Osteocyte (in vitro differentiated cells): ENCODE measurements at places on chromosomes 3 and 15.

GRCh38 chr3:9021271-9022009, 58.2 kb upstream of the RAD18 start:
- DNase-seq, result no peak

DNA sequence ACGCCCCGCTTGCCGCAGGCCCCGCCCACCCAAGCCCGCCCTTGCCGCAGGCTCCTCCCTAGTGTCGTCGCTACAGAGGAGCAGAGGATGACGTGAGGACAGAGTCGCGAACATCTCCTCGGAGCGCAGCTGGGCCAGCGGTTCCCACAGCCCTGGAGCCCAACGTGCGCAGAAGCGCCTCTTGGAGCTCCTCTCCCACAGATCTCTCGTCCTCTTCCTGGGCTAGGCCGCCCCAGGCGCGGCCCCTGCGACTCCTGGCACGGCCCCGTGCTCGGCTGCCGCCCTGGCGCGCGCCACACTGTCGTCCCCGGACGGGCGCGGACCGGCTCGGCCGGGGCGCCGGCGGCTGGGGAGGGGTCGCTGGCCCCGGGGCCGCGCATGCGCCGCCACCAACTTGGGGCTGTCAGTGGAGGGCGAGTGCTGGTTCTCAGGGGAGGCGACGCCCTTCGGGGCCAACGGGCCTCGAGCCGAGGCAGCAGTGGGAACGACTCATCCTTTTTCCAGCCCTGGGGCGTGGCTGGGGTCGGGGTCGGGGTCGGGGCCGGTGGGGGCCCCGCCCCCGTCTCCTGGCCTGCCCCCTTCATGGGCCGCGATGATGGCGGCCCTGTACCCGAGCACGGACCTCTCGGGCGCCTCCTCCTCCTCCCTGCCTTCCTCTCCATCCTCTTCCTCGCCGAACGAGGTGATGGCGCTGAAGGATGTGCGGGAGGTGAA, at the start of gene TRPC1:
TSS of gene TRPC1 (plus strand) at position 67 of the 714 bp plus-strand sequence. CDS start at position 593, 526 bp downstream.
- peak; percentile 90 for DNase-seq

GRCh38 chr3:171375666-171376595, 84.3 kb downstream of the TNIK start:
- no peak for DNase-seq

DNA sequence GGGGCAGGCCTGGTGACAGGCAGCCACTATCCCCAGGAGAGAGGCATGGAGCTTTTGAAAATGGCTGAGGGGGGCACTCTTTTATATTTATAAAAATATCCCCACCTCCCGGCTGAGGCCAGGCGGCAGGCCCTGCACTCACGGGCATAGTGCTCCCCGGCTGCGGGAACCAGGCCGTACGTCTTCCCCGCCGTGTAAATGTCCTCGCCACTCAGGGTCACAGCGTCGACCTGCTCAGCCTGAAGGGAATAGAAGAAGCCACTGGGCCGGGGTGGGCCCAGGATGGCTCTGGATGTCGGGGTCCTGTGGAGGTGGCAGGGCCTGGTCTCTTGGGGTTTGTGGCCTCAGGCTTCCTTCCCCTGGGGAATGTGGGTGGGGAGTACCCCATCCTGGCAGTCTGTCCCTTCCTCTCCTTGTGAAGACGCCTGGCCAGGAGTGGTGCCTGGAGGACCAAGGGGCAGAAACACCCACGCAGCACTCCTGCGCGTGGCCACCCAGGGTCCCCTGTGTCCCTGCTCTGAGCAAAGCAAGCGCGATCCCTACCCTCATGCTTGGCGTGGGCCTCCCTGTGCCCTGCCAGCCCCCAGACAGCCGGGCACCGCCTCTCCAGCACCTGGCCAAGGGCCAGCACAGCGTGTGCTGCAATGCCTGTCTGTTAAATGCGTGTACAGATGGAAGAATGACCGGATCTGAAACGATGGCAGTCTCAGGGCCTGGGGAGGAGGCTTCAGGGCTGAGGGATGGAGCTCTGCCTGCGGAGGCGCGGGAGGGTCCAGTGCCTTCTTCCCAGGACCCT, 18.9 kb downstream of the MELTF start:
- no peak for DNase-seq

- DNase-seq, result no peak
Measured at GRCh38 chr3:166080096-166080495, 242.9 kb upstream of the BCHE start.

DNA sequence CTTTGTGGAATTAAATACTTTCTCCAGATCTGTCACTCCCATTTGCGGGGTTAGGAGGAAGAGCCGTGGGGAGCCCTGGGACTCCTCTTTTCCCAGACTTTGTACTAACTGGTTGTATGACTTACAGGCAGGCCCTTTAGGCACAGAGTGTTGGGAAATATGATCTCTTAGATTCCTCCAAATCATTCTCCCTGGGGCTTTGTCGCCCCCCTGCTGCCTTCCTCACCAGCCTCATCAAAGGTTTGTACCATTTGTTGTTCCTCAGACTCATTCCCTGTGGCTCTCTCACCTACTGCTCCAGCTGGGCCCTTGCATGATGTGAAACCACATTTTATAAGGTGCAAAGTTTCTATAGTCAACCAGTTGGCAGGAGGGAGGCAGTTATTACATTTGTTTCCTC, 56.4 kb downstream of the CRYGS start:
- no peak for DNase-seq

DNA sequence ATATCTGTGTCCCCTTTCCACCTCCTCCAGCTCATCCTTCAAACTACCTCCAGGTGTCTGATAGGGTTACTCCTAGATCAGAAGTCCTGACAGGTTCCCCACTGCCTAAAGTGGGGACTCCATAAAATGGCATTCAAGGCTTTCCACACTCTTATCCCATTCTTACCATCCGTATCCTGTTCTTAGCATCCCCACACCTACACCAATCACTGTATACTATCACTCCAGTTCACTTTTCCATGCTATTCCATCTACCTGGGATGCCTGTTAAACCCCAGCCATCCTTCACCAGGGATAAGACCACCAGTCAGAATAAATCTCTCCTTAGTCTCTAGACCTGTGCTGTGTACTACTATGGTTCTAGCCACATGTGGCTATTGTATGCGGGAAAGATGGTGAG, 19.1 kb downstream of the SSR3 start:
- DNase-seq, result no peak

DNA sequence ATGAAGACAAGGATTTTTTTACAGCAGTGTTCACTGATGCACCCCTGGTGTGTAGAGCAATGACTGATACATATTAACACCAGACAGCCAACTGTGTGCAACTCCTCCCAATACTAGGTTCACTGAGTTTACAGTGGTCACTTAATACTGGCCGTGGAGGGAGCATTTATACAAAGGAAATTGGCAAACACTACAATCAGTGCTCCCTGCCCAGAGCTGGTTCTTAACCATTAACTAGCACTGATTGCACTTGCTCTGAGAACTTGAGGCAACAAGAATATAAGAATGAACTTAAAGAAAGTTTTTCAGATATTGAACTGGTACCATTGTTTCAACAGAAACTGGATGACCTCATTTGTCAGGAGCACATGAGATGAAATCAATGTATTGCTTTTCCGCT, 110.6 kb downstream of the MAGI1 start:
- no peak for DNase-seq

- DNase-seq, result no peak
Measured at GRCh38 chr3:70916375-70917055, 604.1 kb upstream of the MDFIC2 start.

GRCh38 chr3:104429727-104430126, 937.0 kb upstream of the ALCAM start:
- DNase-seq, result no peak

GRCh38 chr3:7205962-7206361, 345.0 kb downstream of the GRM7 start:
- no peak for DNase-seq

GRCh38 chr3:196563721-196564225, 4.6 kb downstream of the WDR53 start:
- DNase-seq, result no peak

DNA sequence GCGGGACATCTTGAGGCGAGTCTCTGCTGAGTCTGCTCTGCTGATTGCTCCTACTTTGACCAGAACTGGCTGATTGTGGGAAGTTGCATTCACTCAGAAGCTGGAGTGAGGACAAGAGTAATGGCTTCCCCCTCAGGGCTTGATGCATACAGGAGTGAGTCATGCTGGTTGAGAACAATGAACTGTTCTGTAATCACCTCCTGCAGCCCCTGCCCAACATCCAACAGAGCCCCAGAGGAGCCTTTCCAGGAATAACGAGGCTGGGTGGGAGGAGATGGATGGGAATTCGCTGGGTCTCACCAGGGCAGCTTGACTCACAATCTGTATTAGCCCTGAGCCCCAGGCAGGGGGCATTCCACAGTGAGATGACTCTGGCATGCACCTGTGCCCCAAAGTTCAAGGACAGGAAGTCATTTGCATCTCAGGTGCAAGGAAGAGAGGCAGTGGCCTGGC, 85.0 kb downstream of the RAB11A start:
- no peak for DNase-seq

- no peak for DNase-seq
Measured at GRCh38 chr15:100175406-100176114, 166.2 kb downstream of the ADAMTS17 start.

DNA sequence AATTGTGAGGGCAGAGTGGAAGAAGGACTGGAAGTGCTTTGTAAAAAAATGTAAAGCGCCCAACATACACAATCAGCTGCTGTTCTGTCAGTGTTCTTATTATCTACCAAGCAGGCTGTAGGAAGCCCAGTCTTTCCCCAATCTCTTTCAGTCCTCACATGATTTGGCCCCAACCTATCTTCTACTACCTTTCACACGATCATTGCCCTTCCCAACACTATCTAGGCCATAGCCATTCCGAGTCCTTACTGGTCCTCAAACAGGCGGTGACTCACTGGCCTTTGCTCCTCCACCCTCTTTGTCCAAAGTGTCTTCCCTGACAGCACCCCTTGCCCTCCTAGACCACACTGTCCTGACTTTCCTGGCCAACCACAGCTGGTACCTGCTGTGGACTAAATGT, 861 bp upstream of the RFT1 start:
- DNase-seq, result no peak

GRCh38 chr3:37024820-37025405, 31.6 kb downstream of the MLH1 start:
- no peak for DNase-seq

GRCh38 chr3:191348098-191348497, 17.8 kb upstream of the UTS2B start:
- DNase-seq, result no peak

GRCh38 chr3:3646934-3647333, 152.3 kb upstream of the LRRN1 start:
- no peak for DNase-seq

GRCh38 chr3:45910892-45911291, 24.5 kb downstream of the CCR9 start:
- no peak for DNase-seq

- no peak for DNase-seq
Measured at GRCh38 chr3:104676241-104676640, 690.5 kb upstream of the ALCAM start.

DNA sequence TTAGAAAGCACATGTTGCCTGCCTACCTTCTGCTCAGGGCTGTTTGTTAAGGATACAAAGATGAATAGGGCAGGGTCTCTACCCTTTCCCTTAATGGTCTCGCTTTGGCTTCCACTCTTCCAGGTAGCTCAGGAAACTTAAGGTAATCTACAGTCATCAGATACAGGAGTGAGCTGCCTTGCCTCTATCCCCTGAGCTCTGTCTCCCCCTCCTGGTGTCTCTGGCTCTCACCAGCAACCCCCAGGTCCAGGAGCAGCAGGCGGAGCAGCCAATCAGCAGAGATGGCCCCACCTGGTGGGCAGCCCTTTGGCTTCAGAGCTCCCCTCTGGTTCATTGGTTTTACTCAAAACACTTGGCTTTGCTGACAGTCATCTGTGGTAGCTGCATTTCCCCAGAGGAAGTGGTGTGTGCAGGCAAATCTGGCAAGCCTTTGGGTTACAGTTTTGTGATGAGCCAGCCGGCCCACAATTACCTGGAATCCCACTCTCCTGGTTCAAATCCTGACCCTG, 8.5 kb upstream of the CX3CR1 start:
- DNase-seq, result peak; percentile 89

DNA sequence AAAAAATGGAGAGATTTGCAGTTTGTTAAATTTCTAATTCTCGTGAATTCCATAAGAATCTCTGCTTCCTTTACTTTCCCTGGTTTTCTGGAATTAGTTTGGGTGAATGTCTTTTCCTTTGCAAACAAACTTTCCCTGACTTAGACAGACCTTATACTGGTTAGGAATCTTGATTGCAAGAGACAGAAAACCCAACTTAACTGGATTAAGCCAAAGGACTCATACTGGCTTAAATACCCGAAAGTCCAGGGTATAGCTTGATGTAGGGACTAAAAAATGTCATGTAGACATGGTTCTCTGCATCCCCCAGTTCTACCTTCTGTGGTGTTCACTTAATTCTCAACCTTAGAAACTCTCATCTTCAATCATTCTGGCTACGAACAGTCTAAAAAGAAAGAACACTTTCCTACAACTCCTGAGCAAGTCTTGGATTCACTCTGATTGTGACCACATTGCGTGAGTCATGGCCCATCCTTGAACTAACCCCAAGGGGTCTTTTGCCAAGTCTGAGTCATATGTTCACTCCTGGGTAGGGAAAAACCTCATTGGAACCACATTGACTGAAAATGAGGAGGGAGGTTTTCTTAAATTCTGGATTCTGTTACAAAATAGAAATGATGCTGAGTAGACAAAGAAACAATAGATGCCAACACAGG, 136.0 kb upstream of the DAZL start:
- DNase-seq, result no peak

GRCh38 chr15:76059320-76060117, at the start of gene TMEM266:
Gene TMEM266 (plus strand): TSS chr15:76059985. CDS start chr15:76134264, 74,279 bp downstream.
- DNase-seq, result no peak

GRCh38 chr15:58383876-58384275, 47.9 kb upstream of the LIPC start:
- DNase-seq, result no peak

GRCh38 chr15:47412136-47412535, 305.2 kb upstream of the SEMA6D start:
- DNase-seq, result no peak

DNA sequence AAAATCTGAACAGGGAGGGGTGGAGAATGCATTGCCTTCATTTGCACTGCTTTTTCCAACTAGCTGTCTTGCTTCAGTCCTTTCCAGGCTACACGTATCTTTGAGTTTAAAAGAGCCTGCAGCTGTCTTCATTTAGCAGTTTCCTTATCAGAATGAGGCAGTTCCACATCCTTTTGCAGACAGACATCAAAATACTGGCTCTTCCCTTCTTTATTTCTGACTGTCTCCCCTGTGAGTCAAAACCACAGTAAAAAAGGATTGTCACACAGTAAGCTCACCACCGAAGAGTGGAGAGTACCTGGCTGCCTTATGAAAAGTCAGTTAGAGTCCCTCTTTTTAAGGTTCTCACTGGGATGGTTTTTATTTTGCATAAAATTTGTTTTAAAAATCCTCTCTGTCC, 205.5 kb upstream of the CD96 start:
- DNase-seq, result no peak

DNA sequence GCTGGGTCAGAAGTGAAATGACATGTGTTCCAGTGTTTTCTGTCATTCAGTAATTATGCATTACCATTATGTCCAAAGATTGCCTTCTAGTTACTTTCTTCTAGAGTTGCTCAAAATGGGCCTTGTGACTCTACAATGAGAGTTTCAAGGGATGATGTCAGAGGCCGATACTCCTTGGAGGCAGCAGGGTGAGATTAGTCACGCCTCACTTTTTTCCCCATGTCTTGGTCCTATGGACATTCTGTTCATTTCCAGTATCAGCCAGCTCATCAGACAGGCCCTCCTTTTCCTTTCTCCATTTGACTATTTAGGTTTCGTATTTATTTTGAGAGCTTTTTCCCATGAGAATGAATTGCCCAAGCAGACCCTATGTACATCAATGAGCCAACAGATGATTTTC, 17.5 kb downstream of the VGLL3 start:
- no peak for DNase-seq
